ENCODE measurements at places on chromosomes 7 and 10. TPM values are rescaled to one million over a fixed set of nuclear protein-coding genes. Genes with fewer than 3 reads are reported as not detected.

DNA sequence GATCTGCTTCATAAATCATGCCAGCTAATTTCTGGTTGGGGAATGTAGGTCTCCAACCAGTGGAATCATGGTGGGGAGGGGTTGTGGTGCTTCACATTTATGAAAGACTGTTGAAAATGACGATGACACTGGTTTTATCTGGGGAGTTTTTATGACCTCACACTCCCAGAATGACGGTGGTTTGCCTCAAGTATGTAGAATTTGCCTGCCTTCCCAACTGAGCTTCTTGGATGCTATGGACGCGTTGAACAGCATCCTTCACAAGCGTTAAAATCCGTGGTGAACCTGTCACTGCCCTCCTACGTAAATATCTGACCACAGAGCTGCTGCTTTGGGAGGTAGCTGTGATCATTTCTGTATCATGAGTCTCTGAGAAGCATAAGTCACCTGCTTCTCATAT lies 3.3 kb downstream of the INSYN2A start:
- DNase-seq: no peak

DNA sequence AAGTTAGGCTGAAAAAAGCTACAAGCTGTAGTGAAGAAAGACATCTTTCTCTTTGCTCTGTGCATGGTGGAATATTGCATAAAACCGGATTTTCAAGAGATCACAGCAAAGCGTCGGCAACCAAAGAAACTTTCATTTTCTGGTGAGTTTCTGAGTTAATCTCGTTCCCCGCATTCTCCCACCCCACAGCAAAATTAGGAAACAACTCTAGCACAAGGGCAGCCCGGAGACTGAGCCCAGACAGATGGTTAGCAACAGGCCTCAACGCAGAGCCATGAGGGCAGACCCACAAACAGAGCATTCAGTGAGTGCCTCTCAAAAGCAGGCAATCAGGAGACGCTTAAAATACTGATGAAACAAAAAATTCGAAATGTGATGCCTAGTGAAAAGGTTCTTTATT lies 396.1 kb upstream of the KLF6 start:
- DNase-seq: no peak

- DNase-seq: no peak
Measured at GRCh38 chr7:112105584-112106530, 100.3 kb downstream of the DOCK4 start.

DNA sequence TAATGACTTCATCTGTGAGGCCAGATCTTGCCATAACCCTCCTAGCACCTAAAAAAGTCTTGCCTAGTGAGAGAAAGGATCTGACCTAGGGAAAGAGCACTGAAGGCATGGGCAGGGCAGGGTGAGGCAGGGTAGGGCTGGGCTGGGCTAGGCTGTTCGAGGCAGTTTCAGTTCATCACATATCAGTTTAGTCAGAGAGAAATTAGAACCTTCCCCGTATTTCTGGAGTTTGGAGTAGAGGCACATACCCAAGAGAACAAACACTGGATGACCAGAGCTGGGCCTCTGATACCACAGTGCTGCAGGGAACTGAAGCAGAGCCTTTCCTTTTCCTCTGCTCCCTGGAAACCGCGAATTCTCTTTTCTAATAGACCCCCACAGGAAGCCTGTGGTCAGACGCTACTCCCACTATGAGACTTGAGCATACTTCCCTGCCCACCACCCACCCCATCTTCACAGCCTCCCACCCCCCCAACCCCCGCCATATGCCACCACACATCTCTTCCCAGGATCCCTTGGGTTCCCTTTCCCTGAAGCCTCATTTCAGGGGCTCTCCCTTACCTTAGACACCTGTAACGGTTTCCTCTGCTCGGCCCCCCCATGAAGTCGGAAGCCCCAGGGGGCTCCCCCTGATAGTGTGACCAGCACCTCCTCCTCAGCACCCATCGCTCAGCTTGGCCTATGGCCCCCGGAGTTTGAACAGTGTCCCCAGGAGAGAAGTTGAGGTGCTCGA lies 406 bp downstream of the SYNPO2L start:
- no peak for DNase-seq

GRCh38 chr7:17677408-17677807 lies 262.9 kb downstream of the SNX13 start:
- DNase-seq: no peak

DNA sequence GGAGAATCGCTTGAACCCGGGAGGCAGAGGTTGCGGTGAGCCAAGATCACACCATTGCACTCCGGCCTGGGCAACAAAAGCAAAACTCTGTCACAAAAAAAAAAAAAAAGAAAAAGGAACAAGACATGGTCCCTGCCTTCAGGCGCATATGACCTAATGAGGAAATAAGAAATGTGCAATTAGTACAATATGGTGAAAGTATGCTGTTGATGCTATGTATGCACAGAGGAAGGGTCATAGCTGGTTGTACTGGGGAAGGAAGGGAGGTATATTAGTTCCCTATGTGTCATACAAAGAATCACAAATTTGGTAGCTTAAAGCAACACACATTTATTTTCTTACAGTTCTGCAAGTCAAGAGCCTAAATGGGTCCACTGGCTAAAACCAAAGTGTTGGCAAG lies 97.8 kb upstream of the MPP7 start:
- no peak for DNase-seq

GRCh38 chr7:83849131-83849530 lies 200.2 kb upstream of the SEMA3E start:
- DNase-seq: no peak

DNA sequence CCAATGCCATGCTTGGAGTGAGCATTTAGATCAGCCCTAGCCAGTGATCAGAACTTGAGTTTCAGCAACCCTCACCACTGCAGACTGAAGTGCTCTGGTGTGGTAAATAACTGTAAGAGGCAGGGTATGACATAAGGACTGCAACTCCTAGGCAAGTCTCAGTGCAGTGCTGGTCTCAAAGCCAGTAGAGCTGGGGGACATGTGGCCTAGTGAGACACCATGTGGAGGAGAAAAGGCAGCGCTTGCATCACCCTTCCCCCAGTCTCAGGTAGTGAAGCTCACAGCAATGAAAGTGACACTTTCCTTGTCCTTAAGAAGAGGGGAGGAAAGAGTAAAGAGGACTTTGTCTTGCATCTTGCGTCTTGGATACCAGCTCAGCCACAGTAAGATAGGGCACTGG lies 386.8 kb upstream of the POT1 start:
- no peak for DNase-seq

- no peak for DNase-seq
Measured at GRCh38 chr7:158111906-158112570, 475.6 kb downstream of the PTPRN2 start.

GRCh38 chr7:18087026-18087686 lies 59.5 kb upstream of the PRPS1L1 start:
- no peak for DNase-seq

DNA sequence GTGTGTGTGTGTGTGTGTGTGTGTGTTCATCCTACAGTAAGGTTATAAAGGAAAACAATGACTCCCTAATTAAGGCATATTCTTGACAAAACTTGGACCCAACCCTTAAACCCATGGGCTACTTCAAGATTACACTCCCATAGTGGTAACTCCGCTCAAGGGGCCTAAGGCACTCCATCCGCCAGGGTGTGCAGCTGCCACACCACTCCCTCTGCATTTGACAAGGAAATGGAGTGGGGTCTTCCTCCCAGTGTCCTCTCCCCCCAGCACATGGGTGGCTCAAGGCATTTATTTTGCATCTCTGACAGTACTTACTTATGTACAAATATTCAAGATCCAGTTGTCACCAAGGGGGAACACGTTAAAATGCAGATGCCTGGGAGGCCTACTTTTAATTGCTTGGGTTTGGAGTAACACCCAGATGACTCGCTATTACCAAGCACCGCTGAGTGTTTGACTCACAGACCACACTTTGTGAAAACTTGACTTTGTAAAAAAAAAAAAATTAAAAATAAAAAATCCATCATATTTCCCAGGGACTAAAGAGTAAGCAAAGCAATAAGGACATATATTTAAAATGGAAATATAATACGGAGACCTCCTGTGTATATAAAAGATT lies 53.0 kb upstream of the AGR3 start:
- no peak for DNase-seq

DNA sequence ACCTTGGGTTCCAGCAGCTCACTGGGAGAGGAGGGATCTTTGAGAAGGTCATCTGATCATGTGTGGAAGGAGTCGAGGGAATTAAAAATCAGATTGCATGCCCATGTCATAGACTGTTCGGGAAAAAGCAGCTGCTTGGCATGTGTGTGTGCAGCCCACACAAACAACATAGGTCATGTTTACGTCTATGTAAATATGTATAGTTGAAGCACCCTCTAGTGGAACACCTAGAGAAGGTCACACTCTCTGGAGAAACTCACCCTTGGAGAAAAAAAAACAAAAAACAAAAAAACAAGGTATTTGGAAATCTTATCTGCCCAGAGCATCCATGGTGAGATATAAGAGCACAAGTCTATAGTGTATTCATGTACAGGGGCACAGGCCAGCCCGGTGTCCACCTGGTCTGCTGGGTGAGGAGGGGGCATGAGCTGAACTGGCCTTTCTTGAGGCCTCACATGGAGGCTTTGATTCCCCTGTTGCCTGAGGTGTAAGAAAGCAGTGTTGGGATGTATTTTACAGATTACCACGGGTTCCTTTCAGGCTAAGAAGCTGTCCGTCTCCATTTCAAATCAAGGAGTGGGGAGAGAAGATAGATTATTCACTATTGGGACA lies 98.0 kb downstream of the NPY start:
- DNase-seq: no peak

The KEL gene
- 0.18 TPM for total RNA-seq

The HNRNPF gene
- 175 TPM for total RNA-seq

The H2BK1 gene
- not detected for total RNA-seq

Data from glomerular endothelial cell (primary cell).